ENCODE measurements at places on chromosomes 6 and 20.

GRCh38 chr20:50561379-50562078 is 51.3 kb downstream of the PTPN1 start:
- peak; percentile 10 for DNase-seq

DNA sequence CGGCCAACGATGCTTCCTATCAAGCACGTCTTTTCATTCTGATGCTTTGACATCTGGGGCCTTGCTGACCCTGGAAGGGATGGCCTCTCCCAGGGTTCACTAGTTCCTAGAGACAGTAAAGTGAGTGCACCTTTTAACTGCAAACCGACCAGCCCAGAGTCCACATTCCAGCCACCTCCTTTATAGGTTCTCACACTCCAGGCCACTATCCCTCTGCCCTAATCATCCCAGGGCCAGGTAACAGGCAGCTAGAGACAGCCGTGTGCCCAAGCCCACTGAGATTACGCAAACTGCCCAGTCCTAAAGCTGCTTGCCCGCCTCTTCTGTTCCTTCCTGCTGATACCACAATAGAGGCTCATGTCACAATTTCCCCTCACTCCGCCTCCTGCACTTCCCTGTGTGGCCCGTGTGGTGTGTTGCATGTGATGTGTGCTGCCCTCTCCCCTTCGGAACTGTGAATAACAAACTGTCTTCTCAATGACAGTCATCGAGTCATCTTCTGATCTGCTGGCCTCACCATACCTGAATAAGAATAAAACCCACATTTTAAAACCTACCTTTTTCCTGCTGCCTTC is 123.7 kb upstream of the EXOC2 start:
- DNase-seq: no peak

GRCh38 chr6:89689732-89690131 is 51.2 kb upstream of the LYRM2 start:
- no peak for DNase-seq

DNA sequence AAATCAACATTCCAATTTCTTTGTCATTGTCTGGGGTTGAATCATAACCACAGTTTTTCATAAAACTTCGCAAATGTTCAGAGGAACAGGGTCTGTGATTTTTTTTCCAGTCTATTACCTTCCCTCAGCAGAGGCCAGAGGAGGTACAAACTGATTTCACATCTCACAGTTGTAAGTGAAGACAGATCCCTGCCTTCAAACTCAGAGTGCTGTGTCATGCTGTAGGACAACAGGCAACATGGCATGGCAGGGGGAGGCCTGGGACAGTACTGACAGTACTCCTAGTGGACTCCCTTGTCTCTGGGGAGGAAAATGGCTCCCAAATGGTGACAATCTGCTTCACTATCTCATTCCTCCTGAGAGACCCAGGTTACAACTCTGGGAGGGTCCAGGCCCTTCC is 308.6 kb downstream of the CDC5L start:
- DNase-seq: no peak

DNA sequence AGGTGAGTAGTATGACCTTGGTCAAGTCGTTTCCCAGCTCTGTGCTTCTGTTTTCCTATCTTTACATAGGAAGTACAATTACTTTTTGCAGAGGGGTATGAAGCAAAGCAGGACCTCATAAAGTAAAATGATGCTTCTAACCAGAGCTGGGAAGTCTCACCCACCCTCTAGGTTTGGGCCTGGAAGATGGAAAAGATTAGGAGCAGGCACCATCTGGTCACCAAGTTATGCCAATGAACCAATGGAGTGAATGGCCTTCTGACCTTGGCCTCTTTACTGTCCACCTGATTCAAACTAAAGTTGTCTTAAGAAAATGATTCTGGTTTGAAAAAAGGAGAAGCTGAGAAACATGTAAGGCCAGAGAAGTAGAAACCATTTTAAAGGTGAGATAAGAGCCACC is 68.9 kb upstream of the CTNNBL1 start:
- DNase-seq: no peak

GRCh38 chr20:58179432-58180099 is 48.9 kb downstream of the ANKRD60 start:
- peak; percentile 32 for DNase-seq

GRCh38 chr20:44481719-44482416 is 6.2 kb downstream of the TTPAL start:
- no peak for DNase-seq

- no peak for DNase-seq
Observed at GRCh38 chr6:156189195-156189594, 588.0 kb upstream of the ARID1B start.

- no peak for DNase-seq
Observed at GRCh38 chr20:30484009-30484748, 773.3 kb upstream of the DEFB115 start.

DNA sequence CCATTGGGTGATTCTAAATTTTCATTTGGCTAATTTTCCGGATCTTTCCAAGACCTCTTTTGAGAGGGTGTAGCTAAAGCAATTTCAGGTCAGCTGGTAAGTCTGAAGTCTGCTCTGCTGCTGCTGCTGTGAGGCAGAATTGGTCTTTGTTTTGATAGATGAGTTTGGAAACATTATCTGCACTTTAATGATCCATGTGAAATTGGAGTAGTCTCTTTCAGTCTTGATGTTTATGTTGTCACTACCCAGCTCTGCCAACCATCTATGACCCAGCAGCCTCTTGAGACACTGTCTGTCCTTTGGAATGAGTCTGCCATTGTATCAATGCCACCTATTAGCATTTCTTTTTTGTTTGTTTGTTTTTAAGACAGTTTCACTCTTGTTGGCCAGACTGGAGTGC is 44.1 kb downstream of the TXNDC5 start:
- no peak for DNase-seq

DNA sequence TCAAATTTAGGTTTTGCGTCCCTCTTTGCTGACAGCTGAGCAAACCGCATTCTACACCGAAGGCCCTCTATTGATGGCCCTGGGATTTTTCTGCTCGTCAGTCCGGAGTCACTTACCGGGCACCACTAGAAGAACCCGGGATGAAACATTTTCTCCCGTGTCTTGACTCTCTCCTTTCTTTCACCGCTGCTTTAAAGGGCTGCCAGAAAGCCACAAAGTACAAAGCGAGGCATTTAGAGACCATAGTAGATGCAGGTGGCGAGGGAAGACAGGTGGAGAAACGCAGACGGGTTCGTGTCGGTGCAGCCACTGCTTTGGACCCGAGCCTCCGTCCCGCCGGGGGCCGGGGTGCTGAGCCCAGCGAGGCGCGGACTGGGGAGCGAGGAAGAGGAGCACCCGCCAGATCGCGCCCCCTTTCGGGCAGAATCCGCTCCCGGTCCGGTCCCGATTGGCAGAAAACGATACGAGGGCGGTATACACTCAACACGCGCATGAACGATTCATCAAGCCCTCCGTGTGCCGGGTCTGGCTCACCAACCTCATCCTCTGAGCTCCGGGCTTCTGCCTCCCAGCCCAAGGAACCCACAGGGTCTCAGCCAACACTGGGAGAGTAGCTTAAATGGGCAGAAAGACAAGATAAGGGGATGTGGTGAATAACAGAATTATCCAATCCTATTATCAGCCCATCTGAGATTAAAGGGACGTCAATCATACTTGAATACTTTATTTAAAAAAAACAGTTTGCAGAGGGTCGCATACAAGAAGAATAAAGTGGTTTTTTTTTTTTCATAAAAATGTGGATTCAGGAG is 84.9 kb downstream of the TRIM27 start:
- peak; percentile 57 for DNase-seq

GRCh38 chr20:59403962-59404314 is 103.5 kb downstream of the EDN3 start:
- DNase-seq: no peak

DNA sequence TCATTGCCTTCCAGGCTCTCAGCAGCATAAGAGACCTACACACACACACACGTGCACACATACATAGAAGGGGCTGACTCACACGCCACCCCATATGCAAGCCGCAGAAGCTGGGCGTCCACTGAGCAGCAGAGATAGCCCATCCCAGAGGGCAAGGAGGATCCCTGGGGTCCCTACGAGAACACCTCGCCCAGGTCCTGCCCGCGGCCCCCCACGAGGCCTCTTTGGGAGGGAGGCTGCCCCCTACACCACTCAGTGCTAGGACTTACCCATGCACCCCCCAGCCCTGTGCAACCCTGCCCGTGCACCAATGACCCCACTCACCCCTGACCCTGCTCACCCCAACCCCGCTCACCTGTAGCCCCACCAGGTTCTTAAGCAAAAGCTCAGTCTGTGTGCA is 20.6 kb upstream of the NTSR1 start:
- DNase-seq: no peak

GRCh38 chr6:165967810-165968407 is 199.7 kb downstream of the TBXT start:
- DNase-seq: no peak

DNA sequence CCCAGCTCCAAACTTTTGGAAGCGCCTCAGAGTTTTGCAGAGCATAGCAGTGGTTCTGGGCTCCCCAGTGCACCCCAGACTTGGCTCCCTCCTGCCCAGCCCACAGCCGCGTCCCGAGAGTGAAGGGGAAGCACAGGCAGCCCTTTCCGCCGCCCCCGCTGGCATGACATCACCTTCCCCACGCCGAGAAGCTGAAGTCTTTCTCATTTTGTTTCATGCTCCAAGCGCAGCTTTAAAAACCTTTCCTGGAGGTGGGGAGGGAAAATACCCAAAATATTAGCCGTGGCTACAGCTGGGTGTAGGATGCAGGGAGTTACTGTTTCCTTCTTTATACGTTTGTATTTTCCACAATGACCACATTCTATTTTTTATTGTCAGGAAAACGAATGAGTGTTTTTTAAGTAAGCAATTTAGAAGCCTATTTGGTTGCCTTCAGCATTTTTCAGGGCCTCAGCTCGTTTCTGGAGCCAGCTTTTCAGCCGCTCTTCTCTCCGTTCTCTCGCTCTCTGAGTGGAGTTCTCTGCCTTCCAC is 72.9 kb downstream of the SNX5 start:
- no peak for DNase-seq
